Naive thymus-derived CD4-positive, alpha-beta T cell (primary cell): ENCODE measurements at places on chromosomes 2 and 18.

DNA sequence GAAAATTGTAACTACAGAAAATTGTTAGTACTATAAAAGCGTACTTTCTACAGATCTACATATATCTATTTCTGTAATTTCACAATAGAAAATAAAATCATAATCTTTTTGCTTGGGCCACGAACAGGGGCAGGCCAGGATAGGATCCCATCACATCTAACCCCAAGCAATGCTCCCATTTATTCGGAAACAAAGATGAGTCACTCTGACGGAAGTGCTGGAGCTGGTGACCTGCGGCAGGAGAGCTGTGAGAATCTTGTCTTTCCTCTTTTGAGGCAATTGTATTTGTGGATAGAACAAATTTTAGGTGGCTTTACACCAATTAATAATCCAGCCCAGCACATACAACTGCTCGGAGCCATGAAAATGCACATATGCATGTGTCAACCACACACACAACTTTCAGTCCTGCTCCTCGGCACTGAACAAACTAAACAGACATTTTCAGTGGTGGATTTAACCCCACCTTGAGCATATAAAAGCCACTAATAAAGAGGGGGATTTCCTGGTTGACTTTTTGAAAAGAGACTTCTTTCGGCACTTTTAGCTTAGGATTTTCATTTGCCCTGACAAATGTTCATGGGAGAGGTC, 22.3 kb upstream of the INSIG2 start:
- DNase-seq: no peak

- no peak for DNase-seq
Observed at GRCh38 chr2:150484461-150485021, 2.9 kb downstream of the RND3 start.

GRCh38 chr2:136962105-136962725, 196.9 kb downstream of the THSD7B start:
- DNase-seq: no peak

DNA sequence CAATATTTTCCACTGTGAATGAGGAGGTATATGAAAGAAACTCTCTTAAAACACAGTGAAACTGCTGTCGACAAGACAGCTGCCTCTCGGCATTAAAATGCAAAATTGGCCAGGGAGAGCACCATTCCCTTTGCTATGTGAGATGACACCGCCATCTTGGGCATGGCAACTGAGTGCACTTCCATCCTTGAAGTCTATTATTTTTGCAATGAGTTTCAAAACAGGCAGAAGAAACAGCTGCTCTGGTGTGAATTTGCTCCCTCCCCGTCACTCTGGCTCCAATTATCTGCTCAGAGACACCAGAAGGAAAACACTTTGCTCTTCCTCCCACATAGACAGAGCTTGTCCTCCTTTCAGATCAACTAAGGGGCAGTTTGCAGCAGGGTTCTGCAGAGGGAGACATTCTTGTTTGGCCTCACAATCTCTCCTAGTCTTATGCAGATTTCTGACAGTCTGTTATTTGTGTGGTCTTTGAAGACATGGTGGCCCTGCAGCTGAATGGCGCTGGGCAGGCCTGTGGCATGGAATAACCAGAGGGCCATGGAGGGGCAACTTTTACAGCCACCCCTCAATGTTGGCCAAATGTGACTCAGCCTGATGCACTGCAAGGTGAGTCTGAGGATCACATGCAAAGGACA, 48.6 kb upstream of the SEC11C start:
- no peak for DNase-seq

DNA sequence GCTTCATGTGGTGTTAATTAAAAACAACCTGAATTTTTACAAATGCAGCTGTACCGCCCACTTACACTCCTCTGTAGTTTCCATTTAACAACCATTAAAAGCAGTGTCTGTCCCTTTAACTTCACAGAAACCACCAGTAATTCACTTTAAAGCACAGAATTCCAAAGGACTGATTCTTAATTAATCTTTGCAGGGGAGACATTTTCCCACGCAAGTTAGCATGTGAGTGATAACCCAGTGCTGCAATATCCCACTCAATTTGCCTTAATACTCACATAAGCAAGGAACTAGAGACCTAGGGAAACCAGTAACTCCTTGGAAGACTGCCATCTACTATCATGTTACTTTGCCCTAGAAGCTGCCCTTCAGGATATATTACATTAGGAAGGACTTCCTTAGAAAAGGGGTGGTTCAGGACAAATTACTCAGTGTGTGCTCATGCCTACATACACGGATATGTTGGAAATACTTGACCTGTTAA, 102.3 kb downstream of the OSR1 start:
- no peak for DNase-seq
